ENCODE measurements at places on chromosomes 5 and 9. TPM values are rescaled to one million over a fixed set of nuclear protein-coding genes. Genes with fewer than 3 reads are reported as not detected.

- DNase-seq = peak; percentile 76
Observed at GRCh38 chr5:34499001-34499734, 157.0 kb upstream of the RAI14 start.

DNA sequence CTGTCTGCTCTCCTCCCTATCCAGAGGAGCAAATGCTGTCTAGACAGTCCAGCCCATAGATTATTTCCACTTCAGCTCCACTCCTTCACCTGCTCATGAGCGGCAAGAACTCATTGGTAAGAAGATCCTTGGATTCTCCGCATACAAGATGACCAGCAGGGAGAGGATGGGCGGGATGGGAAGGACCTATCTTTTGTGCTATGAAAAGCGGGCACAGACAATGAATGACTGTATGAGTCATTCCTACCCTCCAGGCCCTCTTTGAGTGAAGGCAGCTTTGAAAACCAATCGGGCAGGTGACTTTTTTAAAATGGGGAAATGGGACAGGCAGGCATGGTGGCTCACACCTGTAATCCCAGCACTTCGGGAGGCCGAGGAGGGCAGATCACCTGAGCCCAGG is 49.4 kb downstream of the SMIM23 start:
- no peak for DNase-seq

DNA sequence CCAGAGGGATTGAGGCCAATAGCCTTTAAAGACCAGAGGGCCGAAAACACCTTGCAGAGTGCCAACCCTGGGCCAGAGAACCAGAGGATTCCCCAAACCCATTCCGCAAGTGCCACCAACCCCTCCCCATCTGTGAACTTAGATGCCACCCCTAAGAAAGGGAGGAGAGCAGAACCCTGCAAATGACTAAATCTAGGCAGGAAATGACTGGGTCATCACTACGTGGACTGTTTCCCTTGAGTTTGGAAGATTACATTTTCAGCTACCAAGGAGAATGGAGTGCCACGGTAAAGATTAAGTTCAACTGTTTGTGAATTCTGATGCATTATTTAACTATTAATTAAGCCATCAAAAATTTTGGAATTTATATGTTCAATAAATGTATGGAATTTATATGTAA is 142.8 kb downstream of the ENC1 start:
- DNase-seq = no peak

The CCNJL gene
- total RNA-seq = 17.0 TPM

The PCDHGA7 gene
- total RNA-seq = 2.4 TPM

Data from mammary epithelial cell (primary cell).